Adrenal gland (tissue), 19 donors: ENCODE measurements at places on chromosomes 6 and 20. TPM values are rescaled to one million over a fixed set of nuclear protein-coding genes. Genes with fewer than 3 reads are reported as not detected.

GRCh38 chr6:160103825-160104100 lies 17.9 kb upstream of the SLC22A1 start:
- H3K36me3 ChIP-seq: no peaks in the 10 kb centered on the region
- no peak for DNase-seq
- no peak overlapping the region for H3K27ac ChIP-seq
- H3K27me3 ChIP-seq: no peaks in the 10 kb centered on the region
- H3K4me1 ChIP-seq: no peaks in the 10 kb centered on the region

DNA sequence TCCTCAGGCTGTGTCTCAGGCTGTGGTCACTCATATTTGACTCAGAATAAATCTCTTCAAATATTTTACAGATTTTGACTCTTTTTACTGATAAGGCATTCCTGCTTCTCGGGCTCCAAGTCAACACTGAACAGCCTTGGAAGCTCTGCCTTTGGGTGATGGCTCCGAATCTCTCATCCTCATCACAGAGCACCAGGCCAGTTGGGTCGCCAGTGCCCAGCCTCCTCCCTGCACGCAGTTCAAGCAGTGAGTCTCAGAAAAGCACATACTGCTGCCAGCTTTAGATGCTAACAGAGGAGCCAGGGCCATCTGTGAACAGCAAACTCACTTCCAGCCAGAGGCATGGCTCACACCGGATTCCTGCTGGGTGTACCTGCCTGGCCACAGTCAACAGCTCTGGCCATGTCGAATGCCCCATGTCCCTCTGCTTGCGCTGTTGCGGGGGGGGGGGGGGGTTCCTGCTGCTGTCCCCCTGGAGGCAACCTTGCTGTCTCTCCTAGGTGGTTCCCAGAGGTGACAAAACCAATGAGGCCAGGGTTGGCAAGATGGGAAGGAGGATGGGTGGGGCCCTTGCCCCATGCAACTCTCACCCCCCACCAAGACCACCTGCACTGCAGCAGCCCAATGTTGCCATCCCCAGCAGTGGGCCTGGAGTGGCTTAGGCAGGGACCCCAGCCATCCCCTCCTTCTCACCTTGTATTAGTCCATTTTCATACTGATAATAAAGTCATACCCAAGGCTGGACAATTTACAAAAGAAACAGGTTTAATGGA lies 248.8 kb downstream of the ERMARD start:
- no peak overlapping the region for H3K4me3 ChIP-seq
- H3K36me3 ChIP-seq: no peaks in the 10 kb centered on the region
- DNase-seq: no peak
- no peaks in the 10 kb centered on the region for H3K4me1 ChIP-seq
- no peak overlapping the region for H3K27ac ChIP-seq

GRCh38 chr20:40196846-40197436 lies 492.1 kb downstream of the MAFB start:
- no peaks in the 10 kb centered on the region for H3K4me1 ChIP-seq
- no peak overlapping the region for H3K27ac ChIP-seq
- no peaks in the 10 kb centered on the region for H3K36me3 ChIP-seq
- H3K4me3 ChIP-seq: no peak overlapping the region
- DNase-seq: no peak

The EBF4 gene
- polyA plus RNA-seq: 1.6 TPM

The SGK2 gene
- 3.1 TPM for polyA plus RNA-seq

The PMEPA1 gene
- 9.5 TPM for polyA plus RNA-seq

GRCh38 chr6:35016502-35017321 lies 124.4 kb downstream of the TCP11 start:
- peak overlapping the region; percentile 94 for H3K27ac ChIP-seq
- peaks cover 63% of the 10 kb centered on the region for H3K4me1 ChIP-seq
- DNase-seq: peak; percentile 80
- H3K27me3 ChIP-seq: no peaks in the 10 kb centered on the region
- peak overlapping the region; percentile 44 for H3K4me3 ChIP-seq
